ENCODE measurements at places on chromosomes 7 and 10. TPM values are rescaled to one million over a fixed set of nuclear protein-coding genes. Genes with fewer than 3 reads are reported as not detected.

The GALNT17 gene
- not detected for total RNA-seq

The SFRP4 gene
- total RNA-seq = 0.27 TPM

The MPP7 gene
- total RNA-seq = 0.94 TPM

The COL28A1 gene
- total RNA-seq = not detected

The AGMO gene
- not detected for total RNA-seq

The CASTOR2 gene
- total RNA-seq = 5.6 TPM

The ZNF503 gene
- total RNA-seq = 9.1 TPM

The IGF2BP3 gene
- 50.6 TPM for total RNA-seq

The CPEB3 gene
- 0.86 TPM for total RNA-seq

The PDZD7 gene
- total RNA-seq = 0.27 TPM

The AKR1D1 gene
- not detected for total RNA-seq

The CTAGE15 gene
- total RNA-seq = 0.27 TPM

Data from M059J (cell line).